ENCODE measurements at places on chromosomes 3 and 15. TPM values are rescaled to one million over a fixed set of nuclear protein-coding genes. Genes with fewer than 3 reads are reported as not detected.

DNA sequence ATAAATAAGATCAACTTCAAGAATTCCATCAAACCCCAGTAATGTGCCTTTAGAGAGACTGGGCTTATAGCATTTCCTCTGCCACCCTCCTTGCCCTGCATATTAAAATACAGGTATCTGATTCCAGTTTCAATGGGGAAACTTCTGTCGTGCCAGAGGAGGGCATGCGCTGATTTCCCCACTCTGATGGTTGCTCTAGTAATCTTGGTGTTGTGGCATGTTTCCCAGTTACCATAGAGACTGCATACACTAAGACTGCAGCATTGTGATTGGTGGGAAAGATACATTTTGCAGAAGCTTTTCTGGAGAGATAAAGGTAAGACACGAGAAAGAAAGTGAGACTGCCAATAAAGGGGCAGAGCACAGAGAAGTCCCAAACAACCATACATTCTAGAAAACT, 225.6 kb downstream of the TIGIT start:
- peaks cover 4% of the 10 kb centered on the region for H3K4me1 ChIP-seq
- DNase-seq = peak; percentile 52
- H3K4me3 ChIP-seq = no peak overlapping the region
- H3K27ac ChIP-seq = no peak overlapping the region
- H3K36me3 ChIP-seq = no peaks in the 10 kb centered on the region
- no peaks in the 10 kb centered on the region for H3K27me3 ChIP-seq

DNA sequence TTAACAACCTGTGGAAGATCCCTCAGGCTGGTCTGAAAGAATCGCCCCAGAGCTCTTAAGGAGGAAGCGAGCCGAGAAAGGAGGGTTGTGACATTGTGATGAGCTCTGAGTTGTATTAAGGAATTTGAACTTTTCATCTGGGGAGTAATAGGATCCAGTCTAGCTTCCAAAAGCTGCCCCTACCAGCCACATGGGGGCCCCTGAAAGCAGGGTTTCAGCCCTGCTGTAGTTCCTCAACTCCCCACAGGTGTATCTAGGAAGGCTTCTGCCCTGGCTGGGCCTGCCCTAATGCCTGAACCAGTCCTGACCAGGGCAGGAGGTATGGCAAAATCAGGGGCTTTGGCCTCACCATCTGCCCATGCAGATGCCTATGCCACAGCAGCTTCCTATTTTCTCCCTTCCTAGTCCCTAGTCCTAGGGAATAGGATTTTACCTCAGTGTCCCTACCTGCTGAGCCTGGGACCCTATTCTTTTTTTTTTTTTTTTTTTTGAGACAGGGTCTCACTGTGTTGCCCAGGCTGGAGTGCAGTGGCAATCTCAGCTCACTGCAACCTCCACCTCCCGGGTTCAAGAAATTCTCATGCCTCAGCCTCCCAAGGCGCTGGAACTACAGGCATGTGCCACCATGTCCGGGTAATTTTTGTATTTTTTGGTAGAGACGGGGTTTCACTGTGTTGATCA, 5.0 kb upstream of the AP3S2 start:
- H3K4me1 ChIP-seq = no peaks in the 10 kb centered on the region
- H3K27ac ChIP-seq = no peak overlapping the region
- H3K4me3 ChIP-seq = no peak overlapping the region

- no peaks in the 10 kb centered on the region for H3K36me3 ChIP-seq
- H3K4me3 ChIP-seq = no peak overlapping the region
- H3K27ac ChIP-seq = peak overlapping the region; percentile 10
These were observed 28.8 kb upstream of the MAGEF1 start for GRCh38 chr3:184740509-184741258.

DNA sequence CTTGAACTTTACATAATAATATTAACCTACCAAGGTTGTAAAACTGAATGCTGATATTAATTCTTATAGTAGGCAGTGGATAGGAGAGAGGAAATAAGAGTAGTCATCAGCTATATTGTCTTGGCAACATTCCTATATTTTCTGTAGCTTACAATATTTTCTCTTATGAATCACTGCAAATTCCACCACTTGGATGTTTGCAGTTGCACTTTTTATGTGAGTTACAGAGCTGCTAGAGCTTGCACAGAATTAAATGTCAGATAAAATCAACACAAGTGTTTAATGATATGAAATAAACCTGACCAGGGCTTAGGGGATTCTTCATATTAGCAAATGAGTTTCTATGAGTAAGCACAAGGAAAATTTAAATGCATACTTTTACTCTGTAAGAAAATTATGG, 1710.1 kb downstream of the SI start:
- no peak for DNase-seq
- no peaks in the 10 kb centered on the region for H3K4me1 ChIP-seq
- H3K27ac ChIP-seq = no peak overlapping the region
- no peaks in the 10 kb centered on the region for H3K27me3 ChIP-seq
- no peak overlapping the region for H3K4me3 ChIP-seq

DNA sequence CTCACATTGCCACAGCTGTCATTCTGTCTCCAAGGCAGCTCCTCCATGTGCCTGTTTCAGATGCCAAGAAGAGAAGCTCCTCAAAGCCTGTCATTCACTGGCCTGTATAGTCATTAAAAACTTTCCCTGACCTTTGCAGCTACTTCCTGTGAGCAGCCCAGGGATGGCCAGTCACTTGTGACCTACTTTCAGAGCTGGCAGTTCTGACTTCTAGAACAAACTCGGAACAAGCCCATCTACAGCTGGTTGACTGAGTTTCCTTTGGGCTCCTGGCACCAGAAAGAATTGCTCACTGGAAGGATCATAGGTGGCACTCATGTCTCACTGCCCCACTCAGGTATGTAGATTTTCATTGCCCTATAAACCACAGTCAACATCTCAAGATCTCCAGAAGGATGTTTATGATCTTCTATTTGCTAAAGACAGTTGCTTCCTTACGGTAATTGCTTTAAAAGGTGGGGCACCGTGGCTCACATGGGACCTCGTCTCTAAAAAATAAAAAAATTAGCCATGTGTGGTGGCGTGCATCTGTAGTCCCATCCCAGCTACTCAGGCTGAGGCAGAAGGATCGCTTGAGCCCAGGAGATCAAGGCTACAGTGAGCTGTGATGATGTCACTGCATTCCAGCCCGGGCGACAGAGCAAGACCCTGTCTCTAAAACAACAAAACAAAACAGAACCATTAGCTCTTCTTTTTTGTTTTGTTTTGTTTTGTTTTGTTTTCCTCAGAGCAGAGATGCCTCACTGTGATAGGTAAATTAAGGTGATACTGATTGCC, 11.2 kb upstream of the ATP13A3 start:
- no peaks in the 10 kb centered on the region for H3K36me3 ChIP-seq
- H3K4me3 ChIP-seq = no peak overlapping the region
- H3K27ac ChIP-seq = no peak overlapping the region
- no peaks in the 10 kb centered on the region for H3K27me3 ChIP-seq

- no peak overlapping the region for H3K27ac ChIP-seq
- H3K27me3 ChIP-seq = no peaks in the 10 kb centered on the region
- H3K4me1 ChIP-seq = no peaks in the 10 kb centered on the region
- no peaks in the 10 kb centered on the region for H3K36me3 ChIP-seq
These were observed 63.1 kb downstream of the PRKAR2A start for GRCh38 chr3:48784426-48785120.

OR5H14 gene
- total RNA-seq = not detected

CFAP100 gene
- not detected for total RNA-seq

KLHL40 gene
- 0.39 TPM for total RNA-seq

CFAP92 gene
- total RNA-seq = 0.53 TPM

SLC22A14 gene
- total RNA-seq = 0.12 TPM

THPO gene
- total RNA-seq = 3.0 TPM
